ENCODE measurements at places on chromosomes 13 and 19.

- DNase-seq = no peak
Observed at GRCh38 chr19:45151821-45152503, 8.8 kb downstream of the NKPD1 start.

- no peak for DNase-seq
Observed at GRCh38 chr13:23741879-23742510, 147.2 kb downstream of the MIPEP start.

DNA sequence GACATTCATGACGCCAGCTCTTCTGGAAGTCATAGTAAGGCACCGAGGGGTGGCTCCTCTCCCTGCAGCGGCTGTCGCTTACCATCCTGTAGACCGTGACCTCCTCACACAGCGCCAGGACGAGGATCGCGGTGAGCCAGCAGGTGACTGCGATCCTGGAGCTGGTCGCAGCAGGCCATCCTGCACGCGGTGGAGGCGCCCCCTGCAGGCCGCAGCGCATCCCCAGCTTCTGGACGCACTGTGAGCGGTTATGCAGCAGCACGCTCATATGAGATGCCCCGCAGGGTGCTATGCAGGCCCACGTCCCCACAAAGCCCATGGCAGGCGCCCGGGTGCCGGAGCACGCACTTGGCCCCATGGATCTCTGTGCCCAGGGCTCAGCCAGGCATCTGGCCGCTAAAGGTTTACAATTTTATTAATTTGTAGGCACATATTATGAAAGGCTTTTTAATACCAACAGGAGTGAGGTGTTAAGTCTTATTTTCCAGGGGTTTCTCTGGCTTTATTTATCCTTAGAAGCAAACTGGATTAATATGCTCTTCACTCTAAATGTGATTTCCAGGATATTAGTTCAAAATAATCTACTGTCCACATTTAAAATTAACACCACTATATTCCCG is 35.6 kb upstream of the PSPC1 start:
- DNase-seq = peak; percentile 35

GRCh38 chr13:21045100-21045499 is 16.3 kb downstream of the LATS2 start:
- DNase-seq = no peak

DNA sequence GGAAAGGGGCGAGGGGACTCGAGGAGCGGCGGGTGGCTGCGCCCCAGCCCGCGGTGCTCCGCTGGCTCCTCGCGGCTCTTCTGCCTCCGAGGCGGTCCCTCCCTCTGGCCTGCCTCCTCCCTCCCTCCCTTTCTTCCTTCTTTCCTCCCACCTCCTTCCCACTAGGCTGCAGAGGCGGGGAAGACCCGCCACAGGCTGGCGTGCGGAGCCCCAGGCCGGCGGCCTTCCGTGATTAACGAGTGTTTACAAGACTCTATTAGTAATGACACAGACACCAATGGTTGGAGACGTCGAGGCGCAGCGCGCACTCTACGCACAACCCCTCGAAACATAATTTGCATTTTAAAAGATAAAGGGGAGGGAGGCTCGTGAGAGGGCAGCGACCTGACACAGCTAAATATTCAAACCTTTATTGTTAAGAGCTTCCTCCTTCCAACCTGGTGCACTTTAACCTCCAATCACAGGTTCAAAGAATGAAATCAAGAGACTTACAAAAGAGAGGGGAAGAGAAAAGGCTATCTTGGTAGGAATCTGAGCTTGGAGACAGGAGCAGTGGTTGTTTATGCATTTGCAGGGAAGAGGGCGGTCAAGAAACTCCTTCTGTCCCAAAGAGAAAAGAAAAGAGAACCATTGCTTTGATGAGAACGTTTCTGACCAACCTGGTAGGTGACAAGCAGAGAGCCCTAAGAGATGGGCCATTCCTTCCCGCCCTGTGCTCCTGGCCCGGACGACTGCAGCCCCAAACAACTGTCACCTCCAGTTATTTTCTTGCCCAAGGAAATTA is at the start of gene CDX2:
Gene CDX2 (minus strand): TSS at position 234 of the 784 bp plus-strand sequence. CDS start 309 bp downstream, outside the sequence.
- DNase-seq = no peak

GRCh38 chr13:43986421-43986981 is 106.8 kb downstream of the LACC1 start:
- peak; percentile 11 for DNase-seq

GRCh38 chr19:35773020-35773806 is 2.2 kb upstream of the ARHGAP33 start:
- no peak for DNase-seq

GRCh38 chr19:7533281-7533885 is 2.1 kb upstream of the PNPLA6 start:
- peak; percentile 56 for DNase-seq

DNA sequence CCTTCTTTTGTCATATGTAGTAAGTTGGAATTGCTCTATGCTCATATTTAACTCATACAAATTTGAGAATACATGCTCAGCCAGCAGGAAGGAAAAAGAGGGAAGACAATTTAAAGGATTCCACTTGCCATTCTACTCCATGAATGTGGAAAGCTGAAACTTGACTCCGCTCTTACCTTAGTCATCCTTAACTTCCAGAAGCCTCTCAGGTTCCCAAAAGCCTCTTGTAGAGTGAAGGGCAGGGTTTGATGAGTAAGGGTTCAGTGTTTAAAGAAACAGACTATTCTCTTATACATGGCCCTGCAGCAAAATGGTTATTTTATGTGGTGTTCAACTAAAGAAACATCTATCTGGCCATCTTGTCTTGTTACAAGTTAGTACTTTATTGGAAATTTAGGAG is 27.1 kb downstream of the FAM124A start:
- DNase-seq = no peak

- no peak for DNase-seq
Observed at GRCh38 chr19:51733742-51734522, 10.1 kb upstream of the HAS1 start.

- DNase-seq = peak; percentile 55
Observed at GRCh38 chr13:98447881-98448641, 128.8 kb downstream of the STK24 start.

DNA sequence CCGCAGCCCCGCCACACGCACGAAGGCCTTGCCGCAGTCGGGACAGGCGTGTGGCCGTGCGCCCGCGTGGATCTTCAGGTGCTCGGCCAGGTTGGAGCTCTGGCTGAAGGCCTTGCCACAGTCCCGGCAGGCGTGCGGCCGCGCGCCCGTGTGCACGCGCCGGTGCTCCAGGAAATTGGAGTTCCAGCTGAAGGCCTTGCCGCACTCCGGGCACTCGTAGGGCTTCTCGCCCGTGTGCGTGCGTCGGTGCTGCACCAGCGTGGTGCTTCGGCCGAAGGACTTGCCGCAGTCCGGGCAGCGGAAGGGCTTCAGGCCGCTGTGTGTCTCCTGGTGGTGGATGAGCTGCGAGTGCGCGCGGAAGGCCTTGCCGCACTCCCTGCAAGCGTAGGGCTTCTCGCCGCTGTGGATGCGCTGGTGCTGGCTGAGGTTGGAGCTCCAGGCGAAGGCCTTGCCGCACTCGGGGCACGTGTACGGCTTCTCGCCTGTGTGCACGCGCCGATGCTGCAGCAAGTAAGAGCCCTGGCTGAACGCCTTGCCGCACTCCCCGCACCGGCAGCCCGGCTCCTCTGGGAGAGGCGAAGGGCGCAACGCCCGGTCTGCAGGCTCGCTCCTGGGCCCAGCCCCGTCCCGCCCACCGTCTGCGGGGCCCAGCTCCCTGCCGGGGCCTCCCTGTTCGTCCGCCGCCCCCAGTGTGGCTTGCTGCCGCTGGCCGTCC is 3.6 kb upstream of the A1BG start:
- DNase-seq = peak; percentile 12

- peak; percentile 41 for DNase-seq
Observed at GRCh38 chr13:50991579-50992521, 82.3 kb downstream of the RNASEH2B start.

DNA sequence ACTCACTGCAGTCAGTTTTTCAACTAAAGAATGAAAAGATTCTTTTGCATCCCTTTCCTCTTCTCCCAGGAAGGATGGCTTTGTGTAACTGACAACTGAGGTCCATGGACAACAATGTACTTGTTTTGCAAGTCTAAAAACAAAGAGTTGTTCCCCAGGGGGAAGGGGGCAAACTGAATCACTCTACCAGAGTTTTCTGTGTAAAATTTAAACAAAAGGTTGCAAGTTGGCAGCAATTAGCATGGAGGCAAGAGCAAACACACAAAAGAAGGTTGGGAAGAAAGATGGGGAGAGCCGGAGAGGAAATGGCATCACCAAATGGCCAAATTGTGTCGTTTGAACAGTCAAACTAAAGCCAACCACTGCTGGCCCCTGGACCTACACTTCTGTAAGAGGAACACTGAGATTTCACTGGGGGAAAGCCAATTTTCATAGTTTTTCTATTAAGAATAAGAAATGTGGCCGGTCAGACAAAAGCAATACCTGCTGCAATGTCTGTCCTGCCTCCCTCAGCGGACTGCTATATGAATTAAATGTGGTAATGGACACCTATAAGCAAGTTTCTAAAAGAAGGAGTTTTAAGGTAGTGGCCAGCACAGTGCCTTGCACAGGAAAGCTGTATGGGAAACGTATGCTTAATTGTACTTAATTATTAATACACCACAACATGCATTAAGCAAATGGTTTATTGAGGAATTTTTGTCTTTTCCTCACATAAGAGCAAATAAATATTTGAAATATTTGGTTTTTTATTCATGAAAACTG is 16.1 kb upstream of the SACS start:
- no peak for DNase-seq

DNA sequence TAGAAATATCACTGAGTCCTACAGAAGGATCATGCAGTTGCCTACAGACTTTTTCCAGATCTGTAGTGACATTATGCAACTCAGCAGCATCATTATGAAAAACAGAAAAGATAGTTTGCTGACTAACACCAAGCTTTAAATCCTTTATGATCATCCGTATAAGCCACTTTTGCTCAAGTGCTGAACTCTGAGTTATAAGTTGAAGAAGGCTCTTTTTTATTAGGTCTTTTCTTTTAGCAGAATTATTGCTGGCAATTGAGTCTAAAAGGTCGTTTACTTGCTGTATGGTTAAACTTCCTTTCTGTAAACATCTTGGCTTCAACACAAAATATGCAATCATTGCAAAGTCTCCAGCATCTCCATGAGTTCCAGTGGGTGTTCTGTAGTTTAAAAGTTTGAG is 4.8 kb downstream of the LIG4 start:
- no peak for DNase-seq

DNA sequence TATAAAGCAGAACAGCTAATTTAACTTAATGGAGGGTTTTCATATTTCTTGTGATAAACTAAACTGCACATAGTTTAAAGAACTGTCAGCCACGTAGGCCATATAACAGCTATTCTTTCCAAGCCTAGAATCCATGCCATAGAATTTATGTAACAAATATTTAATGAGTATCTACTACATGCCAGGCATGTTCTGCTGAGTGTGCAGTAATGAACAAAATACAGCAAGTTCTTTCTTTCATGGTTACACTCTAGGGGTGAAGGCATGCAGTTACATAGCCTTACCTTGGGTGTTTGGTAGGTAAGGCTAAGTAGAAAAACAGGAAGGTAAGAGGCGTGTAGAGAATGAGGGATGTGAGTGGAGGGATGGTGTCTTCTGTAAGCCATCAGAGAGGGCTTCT is 4.6 kb downstream of the URI1 start:
- DNase-seq = no peak

DNA sequence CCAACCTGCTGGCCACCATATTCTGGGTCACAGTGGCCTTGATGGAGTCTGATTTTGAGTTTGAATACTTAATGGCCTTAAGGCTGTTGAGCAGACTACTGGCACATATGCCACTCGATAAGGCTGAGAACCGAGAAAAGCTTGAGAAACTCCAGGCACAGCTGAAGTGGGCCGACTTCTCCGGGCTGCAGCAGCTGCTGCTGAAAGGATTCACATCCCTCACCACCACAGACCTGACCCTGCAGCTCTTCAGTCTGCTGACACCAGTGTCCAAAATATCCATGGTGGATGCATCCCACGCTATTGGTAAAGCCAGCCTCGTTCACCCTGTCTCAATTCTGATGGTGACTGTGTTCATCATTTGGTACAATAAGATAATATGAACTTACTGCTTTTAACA is 77.5 kb downstream of the ZAR1L start:
- no peak for DNase-seq

DNA sequence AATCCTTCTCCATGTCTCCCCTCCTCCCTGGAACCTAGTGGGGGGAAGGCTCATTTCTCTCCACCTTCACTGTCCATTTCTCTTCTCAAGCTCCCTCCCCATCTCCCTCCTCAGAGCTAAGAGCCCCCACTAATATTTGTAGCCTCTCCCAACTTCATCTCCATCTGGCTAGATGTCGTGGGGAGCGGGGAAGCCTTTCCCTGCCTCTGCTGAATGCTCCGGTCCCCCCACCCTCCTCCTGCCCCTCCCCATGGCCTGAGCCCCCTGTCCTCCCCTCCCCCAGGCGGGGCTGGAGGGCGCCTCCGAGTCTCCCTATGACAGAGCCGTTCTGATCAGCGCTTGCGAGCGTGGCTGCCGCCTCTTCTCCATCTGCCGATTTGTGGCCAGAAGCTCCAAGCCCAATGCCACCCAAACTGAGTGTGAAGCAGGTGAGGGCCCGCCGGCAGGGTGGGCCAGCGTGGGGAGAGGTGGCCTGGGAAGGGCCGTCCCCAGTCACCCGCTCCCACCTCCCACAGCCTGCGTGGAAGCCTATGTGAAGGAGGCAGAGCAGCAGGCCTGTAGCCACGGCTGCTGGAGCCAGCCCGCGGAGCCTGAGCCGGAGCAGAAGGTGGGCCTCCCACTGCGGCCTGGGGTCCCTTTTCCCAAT is 1.0 kb downstream of the TMEM59L start:
- no peak for DNase-seq

- DNase-seq = no peak
Observed at GRCh38 chr19:11251650-11252314, 10.5 kb downstream of the DOCK6 start.

DNA sequence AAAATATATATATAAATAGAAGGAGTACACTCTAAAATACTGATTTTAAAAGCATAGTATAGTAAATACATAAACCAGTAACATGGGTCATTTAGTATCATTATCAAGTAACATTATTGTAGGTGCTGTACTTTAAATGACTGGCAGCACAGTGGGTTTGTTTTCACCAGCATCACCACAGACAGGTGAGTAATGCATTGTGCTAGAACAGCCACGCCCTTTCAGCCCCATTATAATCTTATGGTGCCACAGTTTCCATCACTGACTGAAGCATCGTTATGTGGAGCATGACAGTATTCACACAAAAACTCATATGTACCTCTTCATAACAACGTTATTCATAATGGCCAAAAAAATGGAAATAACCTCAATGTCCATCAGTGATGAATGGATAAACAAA is 88.3 kb downstream of the DHRS12 start:
- no peak for DNase-seq

Data from astrocyte of the hippocampus (primary cell).